ENCODE measurements at places on chromosomes 2 and 18.

- DNase-seq: no peak
These were observed 65.8 kb upstream of the CABLES1 start for GRCh38 chr18:23069481-23069880.

- DNase-seq: no peak
These were observed 104.2 kb downstream of the SH3BP4 start for GRCh38 chr2:235055891-235056516.

DNA sequence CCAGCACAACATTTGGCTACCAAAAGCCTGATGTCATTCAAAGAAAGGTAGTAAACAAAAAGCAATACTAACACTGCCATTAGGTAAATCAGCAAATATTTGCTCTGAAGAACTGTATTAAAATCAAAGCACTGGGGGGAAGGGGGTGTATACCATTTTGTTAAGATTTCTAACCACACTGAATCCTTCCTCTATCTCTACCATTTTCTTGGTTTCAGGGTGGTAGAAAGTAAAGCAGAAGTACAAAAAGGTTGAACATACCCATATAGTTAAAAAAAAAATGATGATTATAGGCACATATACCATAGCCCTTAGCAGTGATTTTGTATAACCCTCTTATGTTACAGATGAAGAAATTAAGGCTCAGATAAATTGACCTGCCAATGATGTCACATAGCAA is 437.6 kb downstream of the ZEB2 start:
- DNase-seq: no peak

- DNase-seq: no peak
These were observed 45.4 kb upstream of the APCDD1 start for GRCh38 chr18:10409041-10409440.

- no peak for DNase-seq
These were observed 47.9 kb upstream of the PELI1 start for GRCh38 chr2:64192125-64192479.

GRCh38 chr18:11383381-11383780 is 226.0 kb upstream of the SLC35G4 start:
- no peak for DNase-seq

DNA sequence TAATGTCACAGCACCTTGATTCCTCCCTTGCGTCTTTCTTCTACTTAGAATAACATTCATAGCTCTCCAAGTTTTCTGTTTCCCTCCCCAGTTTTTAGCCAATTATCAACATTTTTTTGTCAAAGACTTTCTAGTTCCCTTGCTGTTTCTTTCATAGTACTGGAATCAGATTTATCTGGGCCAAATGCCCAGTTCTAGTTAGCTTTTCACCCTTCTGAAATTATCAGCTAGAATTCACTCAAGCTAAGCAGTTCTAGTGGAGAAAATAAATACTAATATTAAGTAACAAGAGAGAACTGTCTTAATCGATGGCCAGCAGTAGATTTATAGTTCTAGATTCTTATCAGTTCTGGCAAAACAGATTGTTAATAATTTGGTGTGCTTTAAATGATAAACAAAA is 36.2 kb downstream of the EFEMP1 start:
- no peak for DNase-seq

- no peak for DNase-seq
These were observed 4.8 kb upstream of the SNED1 start for GRCh38 chr2:240993446-240994170.

GRCh38 chr2:97714950-97715652 is 1.7 kb downstream of the ZAP70 start:
- no peak for DNase-seq

DNA sequence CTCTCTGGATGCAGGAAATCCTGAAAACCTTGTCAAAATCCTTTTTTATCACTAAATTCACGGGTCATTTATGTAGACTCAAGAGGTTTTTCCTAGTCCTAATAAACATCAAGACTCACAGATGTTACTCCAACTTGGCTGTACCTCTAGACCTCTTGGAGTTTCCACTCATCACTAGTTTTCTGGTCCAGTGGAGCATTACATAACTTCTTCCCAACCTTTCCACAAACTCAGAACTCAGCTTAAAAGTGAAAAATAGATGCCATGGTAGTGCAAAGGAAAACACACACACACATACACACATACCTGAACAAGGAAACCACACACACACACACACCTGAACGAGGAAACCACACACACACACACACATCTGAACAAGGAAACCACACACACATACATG is 807.2 kb downstream of the LRP1B start:
- DNase-seq: no peak

DNA sequence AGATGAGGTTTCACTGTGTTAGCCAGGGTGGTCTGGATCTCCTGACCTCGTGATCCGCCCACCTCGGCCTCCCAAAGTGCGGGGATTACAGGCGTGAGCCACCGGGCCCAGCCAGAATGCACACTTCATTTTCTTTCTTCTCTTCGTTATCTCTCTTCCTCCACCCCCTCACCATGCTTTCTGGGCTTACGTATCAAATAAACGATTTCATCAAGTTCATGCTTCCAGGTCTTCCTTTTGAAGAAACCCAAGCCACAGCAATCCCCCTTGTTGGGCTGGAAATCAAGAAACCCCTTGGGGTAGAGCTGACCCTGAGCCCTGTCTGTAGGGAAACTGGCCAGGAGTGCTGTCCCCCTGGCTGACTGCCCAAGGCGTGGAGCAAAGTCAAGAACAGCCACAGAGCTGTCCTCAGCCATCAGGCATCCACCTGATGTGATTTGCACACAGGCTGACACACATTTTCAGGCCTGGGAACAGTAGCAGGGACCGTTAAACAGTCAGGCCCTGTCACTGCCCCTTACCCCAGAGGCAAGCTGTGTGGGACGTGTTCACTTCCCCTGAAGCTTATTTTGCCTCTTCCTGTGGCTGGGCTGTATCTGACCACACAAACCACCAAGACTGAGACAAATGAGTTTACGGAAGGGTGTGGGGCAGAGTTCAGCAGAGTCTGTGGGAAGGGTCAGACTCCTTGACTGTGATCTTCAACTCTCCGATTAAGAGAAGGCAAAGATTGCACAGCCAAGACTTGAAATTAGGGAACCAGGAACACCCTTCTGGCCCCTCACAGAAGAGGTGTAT is 15.1 kb upstream of the NMUR1 start:
- DNase-seq: no peak

DNA sequence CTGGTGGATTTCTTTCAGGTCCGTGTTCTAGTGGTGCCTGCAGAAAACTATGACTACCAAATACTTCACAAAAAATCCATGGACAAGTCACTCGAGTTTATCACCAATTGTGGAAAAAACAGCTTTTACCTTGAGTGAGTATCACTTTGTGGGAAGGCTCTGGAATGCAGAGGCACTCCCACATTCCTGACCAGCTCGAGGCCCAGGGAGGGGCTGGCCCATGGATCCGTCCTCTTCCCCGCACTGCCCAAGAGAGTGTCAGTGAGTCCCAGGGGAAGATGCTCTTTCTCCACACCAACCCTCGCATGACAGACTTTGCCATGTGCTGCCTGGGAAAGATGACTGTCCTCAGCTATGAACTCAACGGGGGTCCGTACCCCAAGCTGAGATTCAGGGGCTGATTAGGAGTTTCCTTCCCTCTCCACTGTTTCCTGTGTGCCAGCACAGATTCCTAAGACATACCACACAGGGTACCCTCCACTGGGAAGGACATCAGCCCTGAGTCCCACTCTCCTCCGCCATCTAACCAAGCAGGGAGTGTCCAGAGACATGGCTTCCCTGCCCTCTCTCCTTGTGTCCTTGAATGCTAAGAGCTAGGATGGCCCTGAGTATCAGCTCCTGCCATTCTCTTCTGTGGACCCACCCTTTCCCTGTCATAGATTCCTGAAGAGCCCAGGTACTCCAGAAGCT is 155.9 kb downstream of the LAMA3 start:
- no peak for DNase-seq

GRCh38 chr18:33062834-33063364 is 290.1 kb upstream of the KLHL14 start:
- DNase-seq: no peak

- peak; percentile 54 for DNase-seq
These were observed 921 bp downstream of the VAPA start for GRCh38 chr18:9914584-9915290.

- no peak for DNase-seq
These were observed 13.4 kb upstream of the HPCAL1 start for GRCh38 chr2:10289352-10289751.

DNA sequence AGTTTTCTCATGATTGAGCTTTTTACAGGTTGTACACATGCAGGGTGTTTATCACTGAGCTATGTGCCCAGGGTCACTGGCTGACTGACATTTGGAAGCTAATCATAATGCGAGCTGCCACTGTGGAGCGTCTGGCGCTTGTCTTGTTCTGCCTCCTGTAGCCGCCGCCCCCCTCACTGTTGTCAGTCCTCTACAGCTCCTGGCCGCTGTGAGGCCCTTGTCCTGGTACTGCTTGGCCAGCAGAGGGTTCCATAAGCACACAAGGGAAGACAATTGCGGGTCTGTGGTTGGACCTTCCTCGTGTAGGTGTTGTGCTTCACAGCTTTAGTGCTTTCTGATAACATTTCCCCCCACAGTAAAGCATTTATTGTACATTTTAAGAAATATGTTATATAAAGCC is 105.6 kb upstream of the LDLRAD4 start:
- DNase-seq: peak; percentile 43

GRCh38 chr2:95034221-95034620 is 8.7 kb downstream of the MAL start:
- DNase-seq: no peak

DNA sequence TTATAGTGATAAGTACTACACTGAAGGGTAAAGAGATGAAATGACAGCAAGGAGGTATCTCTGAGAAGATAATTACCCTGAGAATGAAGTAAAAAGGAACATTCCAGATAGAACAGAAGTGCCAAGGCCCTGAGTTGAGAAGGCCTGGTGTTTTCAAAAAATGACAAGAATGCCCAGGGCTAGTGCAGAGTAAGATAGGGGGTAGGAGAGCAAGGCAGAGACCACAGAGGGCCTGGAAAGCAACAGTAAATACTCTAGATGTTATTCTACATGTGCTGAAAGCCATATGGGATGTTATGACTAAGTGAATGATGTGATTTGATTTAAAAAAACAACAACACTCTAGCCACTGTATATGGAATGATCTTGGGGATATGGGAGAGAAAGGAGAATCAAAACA is 52.3 kb downstream of the BAZ2B start:
- DNase-seq: no peak

- no peak for DNase-seq
These were observed 215.2 kb downstream of the RAD51AP2 start for GRCh38 chr2:17303054-17303453.

DNA sequence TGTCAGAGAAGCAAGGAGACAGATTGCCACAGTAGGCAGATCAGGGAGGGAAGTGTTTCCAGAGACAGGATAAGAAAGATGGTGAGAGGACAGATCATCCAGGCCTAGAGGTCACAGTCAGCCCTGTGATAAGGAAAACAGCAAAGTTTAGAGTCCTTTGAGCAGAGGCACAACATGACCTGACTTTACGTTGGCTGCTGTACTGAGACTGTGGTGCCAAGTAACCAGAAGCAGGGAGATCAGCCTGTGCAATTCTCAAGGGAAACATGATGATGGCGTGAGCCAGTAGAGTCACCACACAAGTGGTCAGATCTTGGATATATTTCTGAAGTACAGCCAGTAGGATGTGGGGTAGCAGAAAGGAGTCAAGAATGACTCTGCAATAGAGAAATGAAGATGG is 43.7 kb downstream of the SMC6 start:
- no peak for DNase-seq

DNA sequence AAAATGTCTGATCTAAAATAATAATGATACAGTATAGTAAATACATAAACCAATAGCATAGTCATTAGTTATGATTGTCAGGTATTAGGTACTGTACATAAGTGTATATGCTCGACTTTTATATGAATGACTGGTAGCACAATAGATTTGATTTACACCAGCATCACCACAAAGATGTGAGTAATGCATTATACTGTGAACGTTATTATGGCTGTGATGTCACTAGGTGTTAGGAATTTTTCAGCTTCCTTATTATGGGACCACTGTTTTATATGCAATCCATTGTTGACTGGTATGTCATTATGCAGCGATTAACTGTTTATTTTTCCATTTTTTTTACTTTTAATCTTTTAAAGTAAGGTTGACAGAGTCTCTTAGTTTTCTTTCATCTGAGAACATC is 23.7 kb downstream of the ATP9B start:
- DNase-seq: no peak

DNA sequence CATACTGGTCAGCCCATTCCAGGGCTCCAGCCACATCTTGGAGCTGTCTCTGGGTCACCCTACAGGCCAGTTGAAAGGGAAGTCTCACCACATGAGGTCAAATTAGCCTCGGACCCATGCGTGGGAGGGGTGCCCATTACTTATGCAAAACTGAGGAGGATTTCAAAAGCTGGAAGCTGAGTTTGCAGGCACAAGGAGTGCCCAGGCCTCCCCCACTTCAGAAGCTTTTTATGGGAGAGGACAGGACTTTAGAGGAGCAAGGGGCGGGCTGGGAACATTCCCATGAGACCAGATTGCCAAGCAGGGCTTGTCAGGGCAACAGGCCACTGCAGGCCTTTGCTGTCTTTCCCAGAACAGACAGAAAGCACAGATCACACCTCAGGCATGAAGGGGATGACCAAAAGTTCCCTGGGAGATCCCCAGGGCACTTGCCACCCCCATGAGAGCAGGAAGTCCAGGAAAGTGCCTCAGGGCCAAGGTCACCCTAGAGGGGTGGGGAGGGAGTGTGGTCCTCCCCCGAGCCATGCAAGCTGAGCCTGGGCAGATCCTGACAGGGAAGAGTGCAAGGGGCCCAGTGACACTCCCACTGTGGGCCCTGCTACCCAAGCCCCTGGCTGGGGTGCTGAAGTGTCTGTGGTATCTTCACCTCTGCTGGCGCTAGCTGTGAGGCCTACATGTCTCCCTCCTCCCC is 267.7 kb downstream of the BCL11A start:
- DNase-seq: no peak

DNA sequence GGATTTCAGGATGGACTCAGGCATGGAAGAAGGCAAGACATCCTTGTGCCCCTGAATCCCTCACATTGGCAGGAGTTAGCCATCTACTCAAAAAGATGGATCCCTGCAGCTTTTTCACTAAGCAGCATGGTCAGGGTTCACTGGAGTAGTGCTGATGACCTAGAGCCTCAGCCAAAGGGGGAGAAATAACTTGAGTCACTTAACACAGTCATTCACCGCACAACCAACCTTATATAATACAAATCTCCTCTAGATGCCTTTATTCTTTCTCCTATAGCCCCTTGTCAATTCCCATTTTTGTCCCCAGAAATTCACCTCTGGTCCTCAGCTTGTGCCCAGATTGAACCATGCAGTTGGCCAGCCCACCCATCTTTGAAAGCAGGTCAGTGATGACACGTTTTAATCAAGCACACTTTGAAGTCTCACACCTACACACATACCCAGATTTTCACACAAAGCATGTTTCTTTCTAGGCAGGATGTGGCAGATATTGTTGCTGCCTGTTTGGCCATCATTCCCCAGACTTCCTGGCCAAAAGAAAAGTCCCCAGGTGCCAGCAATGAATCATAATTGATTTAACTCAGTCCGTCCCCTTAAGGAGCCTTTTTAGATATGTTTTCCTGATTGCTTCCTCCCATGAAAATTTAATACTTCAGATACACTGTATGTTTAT is 84.2 kb downstream of the LBH start:
- no peak for DNase-seq

GRCh38 chr2:232260075-232260474 is 118.5 kb upstream of the ALPP start:
- DNase-seq: no peak
